A172 (cell line): ENCODE measurements at places on chromosomes 16 and 17. TPM values are rescaled to one million over a fixed set of nuclear protein-coding genes. Genes with fewer than 3 reads are reported as not detected.
A peak's percentile ranks its signal among the peaks of the same experiment; 100 is the strongest.

GRCh38 chr16:66520406-66521170, 29.3 kb downstream of the TK2 start:
- DNase-seq: no peak

- no peak for DNase-seq
These were observed 42.9 kb upstream of the DNAH17 start for GRCh38 chr17:78620099-78620498.

- DNase-seq: no peak
These were observed 2.5 kb upstream of the METRNL start for GRCh38 chr17:83076938-83077337.

GRCh38 chr16:11685844-11686618, 17.8 kb downstream of the SNN start:
- DNase-seq: no peak

GRCh38 chr16:3998793-3999478, 117.3 kb downstream of the ADCY9 start:
- DNase-seq: peak; percentile 38

Gene UNKL
- total RNA-seq: 25.5 and 31.6 TPM in 2 replicates

Gene APOH
- not detected in 2 replicates for total RNA-seq

Gene CHD9NB
- total RNA-seq: 1.0 and 1.6 TPM in 2 replicates

Gene IRX3
- total RNA-seq: 7.7 and 8.6 TPM in 2 replicates

Gene REXO5
- total RNA-seq: 14.5 and 17.9 TPM in 2 replicates

Gene SEPTIN1
- total RNA-seq: not detected in 2 replicates
